ENCODE measurements at places on chromosomes 1 and 21.

DNA sequence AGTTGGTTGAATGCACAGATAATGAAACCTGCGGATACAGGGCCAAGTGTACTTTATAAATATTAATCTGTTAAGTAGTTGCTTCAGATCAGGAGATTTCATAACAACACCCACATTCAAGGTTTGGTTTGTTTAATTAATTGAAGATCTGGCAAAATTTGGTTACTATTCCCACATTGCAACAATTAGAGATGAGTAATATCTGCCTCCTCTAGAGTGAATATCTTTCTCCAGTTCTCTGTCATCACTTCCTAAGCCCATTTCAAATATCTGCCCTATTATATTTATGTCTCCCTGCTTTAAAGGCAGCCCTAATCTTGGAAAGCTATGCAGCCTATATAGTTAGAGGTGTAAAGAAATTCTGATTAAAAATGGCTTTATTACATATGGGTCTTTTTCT, 61.4 kb downstream of the PPP2R5A start:
- no peak for DNase-seq

GRCh38 chr1:16173447-16174260, 17.8 kb upstream of the EPHA2 start:
- DNase-seq = no peak

DNA sequence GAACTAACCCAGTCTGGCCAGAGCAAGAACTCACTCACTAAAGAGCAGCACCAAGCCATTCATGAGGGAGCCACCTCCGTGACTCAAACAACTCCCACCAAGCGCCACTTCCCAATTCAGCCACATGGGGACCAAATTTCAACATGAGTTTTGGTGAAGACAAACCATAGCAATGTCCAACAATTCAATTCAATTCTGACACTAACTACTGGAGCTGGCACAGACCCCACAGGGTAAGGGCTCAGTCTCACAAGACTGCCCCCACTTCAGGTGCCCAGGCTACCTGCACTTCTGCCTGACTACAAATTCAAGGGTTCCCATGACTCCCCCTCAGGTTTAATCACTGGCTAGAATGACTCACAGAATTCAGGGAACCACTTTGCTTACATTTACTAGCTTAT, 48.8 kb upstream of the RAP1A start:
- no peak for DNase-seq

DNA sequence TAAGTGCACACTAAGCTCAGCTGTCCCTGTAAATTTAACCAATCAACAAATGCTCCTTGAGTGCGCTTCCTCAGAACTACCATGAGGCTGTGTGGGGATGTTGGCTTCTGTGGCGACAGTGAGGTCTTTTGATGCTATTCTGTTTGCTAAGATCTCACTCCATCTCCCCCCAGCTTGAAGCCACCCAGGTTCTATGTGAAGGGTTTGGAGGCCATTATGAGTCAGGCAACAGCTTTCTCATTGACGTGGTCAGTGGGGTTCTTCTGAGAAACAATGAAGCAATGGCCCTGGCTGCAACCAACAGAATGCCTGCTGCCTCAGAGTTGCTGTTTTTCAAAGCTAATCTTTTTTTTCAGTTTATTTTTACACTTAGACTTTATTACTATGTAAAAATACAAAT, 205.5 kb downstream of the PTBP2 start:
- no peak for DNase-seq

DNA sequence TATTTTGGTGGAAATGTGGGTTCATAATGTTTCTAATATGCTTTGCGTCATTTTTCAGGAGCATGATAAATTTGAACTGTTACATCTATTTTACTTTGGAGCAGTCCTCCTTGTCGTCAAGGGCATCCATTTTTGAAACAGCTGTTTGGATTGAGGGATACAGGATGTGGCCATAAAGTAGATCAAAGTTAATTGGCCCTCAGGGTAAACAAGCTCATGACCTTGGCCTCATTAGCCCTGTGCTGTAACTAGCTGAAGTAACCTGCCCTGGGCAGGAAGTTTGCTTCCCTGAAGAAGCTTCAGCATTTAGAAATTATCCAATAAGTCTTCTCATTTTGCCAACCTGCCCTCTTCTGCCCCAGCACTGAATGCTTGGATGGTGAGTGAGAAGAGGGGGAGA, 24.8 kb upstream of the RGL1 start:
- DNase-seq = no peak

- DNase-seq = no peak
Measured at GRCh38 chr1:8017495-8018197, 8.5 kb downstream of the ERRFI1 start.

DNA sequence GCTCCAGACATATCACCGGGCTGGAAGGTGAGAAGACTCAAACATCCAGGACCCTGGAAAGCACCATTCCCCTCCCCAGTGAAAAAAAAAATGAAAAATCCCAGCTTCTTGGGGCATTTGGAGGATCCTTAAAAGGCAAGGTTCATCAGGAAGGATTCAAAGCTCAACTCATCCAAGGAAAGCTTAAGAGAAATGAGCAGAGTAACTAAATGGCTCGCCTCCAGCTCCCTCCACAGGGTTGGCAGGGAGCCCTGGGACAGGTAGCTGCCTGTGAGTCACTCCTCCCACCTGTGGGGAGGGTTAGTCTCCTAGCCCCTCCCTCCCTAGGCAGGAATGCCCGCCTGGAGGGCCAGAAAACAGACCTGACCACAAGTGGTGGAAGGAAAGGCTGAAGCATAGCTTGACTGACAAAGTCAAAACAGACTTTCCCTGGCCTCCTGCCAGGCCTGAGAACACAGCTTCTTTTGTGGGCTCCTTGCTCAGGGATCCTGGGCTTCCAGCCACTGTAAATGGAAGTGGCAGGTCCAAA, 712 bp upstream of the LAMB3 start:
- no peak for DNase-seq

Data from SIG-M5 (cell line).